Activated CD8-positive, alpha-beta memory T cell treated with anti-CD3 and anti-CD28 coated beads for 4 hours (primary cell): ENCODE measurements at places on chromosomes 4 and X.

DNA sequence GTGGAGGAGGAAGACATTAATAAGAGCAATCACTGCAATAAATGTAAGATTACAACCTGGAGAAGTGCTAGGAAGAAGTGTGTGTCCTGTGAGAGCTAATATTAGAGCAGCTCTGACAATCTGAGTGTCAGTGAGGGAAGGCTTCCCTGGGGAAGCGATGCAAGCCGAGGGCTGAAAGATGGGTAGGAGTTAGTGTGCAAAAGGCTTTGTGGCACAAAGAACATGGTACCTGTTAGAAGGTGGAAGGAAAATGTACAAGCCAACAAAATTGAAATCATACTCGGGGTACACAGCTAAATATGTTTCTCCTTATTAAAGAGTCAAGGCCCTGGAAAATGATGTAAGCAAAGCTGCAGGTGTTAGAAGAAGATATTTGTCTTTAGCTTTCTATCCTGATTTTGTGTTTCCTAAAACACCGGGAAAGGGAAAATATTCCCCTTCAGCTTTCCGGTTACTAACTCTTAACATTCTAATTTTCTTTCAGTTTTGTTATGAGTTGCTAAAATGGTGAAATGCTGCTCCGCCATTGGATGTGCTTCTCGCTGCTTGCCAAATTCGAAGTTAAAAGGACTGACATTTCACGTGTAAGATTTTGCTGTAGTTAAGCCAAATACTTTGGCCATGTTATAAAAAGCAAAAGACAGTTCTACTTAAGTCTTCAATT, 808 bp downstream of the THAP6 start:
- DNase-seq = no peak

GRCh38 chr4:21888195-21888976, 60.2 kb downstream of the KCNIP4 start:
- no peak for DNase-seq

GRCh38 chr4:123300222-123301039, 96.2 kb upstream of the SPRY1 start:
- no peak for DNase-seq

GRCh38 chrX:123740536-123740935, 7.7 kb upstream of the THOC2 start:
- no peak for DNase-seq

GRCh38 chr4:113078066-113078465, 28.6 kb downstream of the ANK2 start:
- DNase-seq = no peak

DNA sequence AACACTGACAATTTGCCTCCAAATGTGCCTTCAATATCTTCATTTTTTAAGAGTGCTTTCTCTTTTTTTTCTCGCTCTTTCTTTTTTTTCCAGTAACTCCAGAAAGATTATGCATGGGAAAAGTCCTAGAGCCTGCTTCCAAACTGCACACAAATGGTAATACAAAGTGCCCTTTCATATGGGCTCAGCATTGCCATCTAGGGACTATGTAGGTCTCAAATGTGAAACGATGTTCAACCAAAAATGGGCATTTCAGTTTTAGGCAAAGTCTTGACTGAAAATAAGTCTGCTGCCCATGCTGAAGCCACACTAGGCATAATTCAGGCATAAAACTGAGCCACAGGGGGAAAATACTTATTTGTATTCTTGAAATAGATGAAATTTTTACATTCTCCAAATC, 65.6 kb downstream of the SYNPO2 start:
- DNase-seq = no peak

- DNase-seq = no peak
Observed at GRCh38 chr4:134862116-134862515, 660.5 kb upstream of the PABPC4L start.

DNA sequence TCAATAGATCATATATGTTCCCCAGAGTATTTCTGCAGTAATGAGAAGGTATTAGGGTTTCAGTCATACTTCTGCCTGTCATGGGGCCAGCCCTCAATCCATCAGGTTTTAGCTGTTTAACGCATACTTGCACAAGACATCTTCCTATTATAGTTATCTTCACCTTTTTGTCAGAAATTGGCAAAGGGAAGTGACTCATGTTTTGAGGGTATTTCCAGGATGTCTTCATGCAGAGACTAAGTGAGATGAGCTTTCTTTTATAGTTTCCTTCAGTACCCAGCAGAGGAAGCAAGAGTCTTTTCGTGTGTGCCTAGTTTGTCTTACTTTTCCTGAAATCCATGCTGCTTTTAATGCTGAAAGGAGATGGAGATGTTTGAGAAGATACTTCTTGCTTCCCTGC, 9.5 kb downstream of the CSTF2 start:
- DNase-seq = no peak

- no peak for DNase-seq
Observed at GRCh38 chrX:123475068-123475724, 257.7 kb downstream of the THOC2 start.

DNA sequence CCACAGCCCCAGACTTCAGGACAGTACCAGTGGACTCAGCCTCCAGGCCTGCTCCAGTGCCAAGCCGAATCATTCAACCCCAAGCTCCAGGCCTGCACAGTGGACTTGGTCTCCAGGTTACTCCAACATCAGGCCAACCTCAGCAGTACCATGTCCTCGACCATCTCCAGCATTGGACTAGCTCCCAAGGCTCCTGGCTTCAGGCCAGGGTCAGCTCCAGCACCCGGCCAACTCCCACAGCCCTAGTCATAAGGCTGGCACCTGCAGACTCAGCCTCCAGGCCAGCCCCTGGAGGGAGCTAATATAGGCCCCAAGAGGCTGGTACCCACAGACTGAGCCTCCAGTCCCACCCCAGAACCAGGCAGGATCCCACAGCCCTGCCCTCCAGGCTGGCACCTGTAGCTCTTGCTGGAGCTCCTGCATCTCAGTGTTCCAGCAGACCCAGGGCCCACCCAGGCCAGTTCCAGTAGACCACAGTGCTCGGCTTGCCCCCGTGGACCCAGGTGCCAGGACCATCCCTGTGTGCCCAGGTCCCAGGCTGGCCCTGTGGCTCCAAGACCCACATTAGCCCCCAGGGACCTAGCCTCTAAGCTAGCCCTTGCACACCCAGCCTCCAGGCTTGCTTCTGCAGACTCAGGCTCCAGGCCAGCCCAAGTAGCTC, 25.6 kb downstream of the ZMAT1 start:
- no peak for DNase-seq

- peak; percentile 35 for DNase-seq
Observed at GRCh38 chr4:16916719-16917337, 18.4 kb upstream of the LDB2 start.

DNA sequence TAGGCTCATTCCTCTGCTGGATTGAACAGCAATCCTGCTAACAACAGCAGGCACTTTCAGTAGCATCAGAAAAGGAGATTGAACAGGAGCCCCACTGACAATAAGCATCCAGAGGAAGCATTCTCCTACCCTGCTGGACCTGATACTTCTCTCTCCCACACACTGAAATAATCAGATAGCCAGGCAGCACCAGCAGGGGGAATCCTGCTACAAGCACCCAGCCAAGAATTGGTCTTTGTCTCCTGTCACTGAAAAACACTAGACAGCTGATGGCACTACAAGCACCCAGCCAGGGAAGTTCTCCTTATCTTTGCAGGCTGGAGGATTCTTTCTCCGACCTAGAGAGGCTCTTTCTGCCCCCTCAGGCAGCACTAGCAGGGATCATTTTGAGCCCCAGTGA, 444.3 kb upstream of the GRIA3 start:
- DNase-seq = no peak

GRCh38 chrX:43741843-43742573, 85.9 kb downstream of the MAOA start:
- DNase-seq = no peak

- no peak for DNase-seq
Observed at GRCh38 chr4:126790633-126791032, 842.1 kb upstream of the INTU start.

DNA sequence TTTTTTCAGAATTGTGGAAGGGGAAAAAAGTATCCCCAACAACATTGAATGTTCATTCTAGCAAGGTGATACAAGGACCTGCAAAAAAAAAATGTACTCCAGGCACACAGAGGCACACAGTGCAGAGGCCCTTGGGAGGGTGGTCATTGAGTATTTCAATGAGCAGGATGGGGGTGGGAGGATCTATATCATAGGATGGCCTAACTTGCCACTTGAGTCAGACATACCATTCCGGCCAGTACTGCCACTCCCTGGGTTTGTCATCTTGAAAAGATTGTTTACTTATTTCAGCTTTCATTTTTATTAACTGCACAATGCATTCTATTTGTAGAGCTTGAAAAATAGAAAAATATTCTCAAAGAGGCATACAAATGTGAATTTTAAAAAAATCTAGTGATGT, 18.7 kb downstream of the ZNF595 start:
- no peak for DNase-seq

DNA sequence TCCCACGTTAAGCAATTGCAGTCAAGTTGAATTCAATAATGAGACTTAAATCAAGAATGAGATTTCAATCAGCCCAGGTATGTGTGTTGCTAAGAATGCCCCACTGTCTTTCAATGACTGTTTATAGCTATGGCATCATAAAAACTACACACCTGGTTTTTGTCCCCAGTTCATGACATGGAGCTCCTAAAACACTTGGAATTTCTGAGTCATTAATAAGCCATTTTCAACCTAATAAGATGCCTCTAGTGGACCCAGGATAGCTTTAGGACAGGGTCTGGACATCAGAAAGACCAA, 72.7 kb upstream of the STS start:
- DNase-seq = no peak

DNA sequence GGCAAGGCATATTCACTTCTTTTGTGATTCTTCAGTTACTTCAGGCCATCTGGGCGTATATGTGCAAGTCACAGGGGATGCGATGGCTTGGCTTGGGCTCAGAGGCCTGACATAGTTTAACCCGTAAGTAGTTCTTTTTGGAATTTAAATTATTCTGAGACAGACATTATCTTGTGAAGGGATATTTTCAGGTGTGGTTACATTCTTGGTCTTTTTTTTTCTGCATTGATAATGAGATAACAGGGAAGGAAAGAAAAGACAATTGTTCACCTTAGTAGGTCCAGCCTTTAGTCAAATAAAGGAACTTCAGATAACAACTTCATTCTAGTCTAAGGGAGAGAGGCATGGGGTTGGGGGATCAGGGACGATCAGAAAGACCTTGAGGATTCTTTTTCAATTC, 74.8 kb downstream of the TEX13C start:
- no peak for DNase-seq

DNA sequence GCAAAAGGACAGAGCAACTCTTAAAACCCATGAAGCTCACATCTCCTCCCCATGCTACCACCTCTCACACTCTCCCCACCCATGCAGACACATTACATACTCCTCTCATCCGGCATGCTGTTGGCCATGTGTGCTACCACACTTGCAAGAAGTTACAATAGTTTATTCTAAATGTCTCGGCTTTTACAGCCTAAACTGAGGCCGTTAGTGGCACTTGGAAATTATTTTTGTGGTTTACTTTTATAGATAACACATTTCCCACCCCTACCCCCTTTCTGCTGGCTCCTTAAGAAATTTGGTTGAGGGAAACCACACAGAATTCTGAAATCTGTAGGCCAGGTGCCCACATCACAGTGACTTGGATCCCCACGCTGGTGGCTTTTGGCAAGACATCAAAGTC, 141.1 kb upstream of the HHIP start:
- DNase-seq = no peak

DNA sequence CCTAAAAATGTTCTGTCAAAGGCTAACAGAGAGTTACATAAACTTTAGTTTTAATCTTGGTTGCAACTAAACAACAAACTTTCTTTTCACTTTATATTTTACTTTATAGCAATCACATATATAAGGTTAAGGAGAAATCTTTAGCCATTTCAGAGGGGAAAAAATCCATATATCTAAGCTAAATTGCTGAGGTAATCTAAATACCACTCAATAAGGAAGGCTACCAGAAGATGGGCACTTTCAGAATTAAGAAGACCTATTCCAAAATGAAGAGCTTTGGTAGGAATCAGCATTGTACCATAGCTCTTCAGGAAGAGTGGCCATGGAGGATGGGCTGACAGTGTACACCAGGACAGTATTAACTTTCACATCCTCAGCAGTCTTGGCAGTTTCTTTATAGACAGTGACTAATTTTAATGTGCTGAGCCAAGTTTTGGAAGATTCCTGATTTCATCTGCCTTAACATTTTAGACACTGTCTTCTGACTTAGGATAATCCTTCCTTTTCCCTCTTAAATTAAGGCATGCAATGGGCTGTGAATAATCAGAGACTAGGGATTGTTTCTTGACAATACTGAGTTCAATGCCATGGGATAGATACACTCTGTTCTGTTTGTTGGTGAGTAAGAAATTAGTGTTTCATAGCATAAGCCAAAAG, 7.1 kb downstream of the FAT4 start:
- DNase-seq = no peak

GRCh38 chr4:54050214-54050904, 14.0 kb downstream of the CHIC2 start:
- no peak for DNase-seq

- no peak for DNase-seq
Observed at GRCh38 chr4:145539671-145540070, 58.0 kb downstream of the SMAD1 start.

GRCh38 chrX:4268676-4269075, 555.2 kb upstream of the PRKX start:
- no peak for DNase-seq

- no peak for DNase-seq
Observed at GRCh38 chr4:75605928-75606327, 24.4 kb downstream of the CDKL2 start.

GRCh38 chrX:133985164-133985966, at the start of gene GPC3:
TSS of gene GPC3 (minus strand) at chrX:133985594.
- no peak for DNase-seq

GRCh38 chr4:106708464-106708816, 327.7 kb downstream of the DKK2 start:
- DNase-seq = no peak

GRCh38 chrX:103678199-103678993, 8.1 kb downstream of the MORF4L2 start:
- no peak for DNase-seq

DNA sequence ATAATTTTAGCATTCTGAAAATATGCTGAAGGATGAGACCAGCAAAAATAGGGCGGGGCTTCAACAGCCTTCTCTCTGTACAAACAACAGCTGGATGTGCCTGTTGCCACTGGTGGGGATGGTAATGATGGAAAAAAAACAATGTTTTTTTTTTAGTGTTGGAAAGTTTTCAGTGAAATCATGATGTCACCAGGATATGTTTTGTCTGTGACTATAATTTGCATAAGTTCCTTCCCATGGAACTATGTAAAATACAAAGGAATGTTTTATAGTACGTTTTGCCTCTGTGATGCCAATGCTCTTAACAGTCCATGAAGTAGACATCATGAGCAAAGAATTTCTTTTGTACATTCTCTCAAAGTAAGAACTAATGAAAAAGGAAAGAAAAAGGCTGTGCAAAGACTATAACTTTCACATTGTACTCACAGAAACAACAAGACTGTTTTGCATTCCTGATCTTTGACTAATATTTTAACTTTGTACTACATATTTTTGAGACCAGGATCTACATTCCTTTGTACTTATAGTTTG, 589.7 kb downstream of the SPRY1 start:
- DNase-seq = no peak
